Lung (tissue), 17 donors: ENCODE measurements at places on chromosomes 2 and 18. TPM values are rescaled to one million over a fixed set of nuclear protein-coding genes. Genes with fewer than 3 reads are reported as not detected.

- no peaks in the 10 kb centered on the region for H3K27me3 ChIP-seq
- DNase-seq: no peak
- no peak overlapping the region for H3K27ac ChIP-seq
Observed at GRCh38 chr2:96894151-96894531, 24.3 kb upstream of the SEMA4C start.

DNA sequence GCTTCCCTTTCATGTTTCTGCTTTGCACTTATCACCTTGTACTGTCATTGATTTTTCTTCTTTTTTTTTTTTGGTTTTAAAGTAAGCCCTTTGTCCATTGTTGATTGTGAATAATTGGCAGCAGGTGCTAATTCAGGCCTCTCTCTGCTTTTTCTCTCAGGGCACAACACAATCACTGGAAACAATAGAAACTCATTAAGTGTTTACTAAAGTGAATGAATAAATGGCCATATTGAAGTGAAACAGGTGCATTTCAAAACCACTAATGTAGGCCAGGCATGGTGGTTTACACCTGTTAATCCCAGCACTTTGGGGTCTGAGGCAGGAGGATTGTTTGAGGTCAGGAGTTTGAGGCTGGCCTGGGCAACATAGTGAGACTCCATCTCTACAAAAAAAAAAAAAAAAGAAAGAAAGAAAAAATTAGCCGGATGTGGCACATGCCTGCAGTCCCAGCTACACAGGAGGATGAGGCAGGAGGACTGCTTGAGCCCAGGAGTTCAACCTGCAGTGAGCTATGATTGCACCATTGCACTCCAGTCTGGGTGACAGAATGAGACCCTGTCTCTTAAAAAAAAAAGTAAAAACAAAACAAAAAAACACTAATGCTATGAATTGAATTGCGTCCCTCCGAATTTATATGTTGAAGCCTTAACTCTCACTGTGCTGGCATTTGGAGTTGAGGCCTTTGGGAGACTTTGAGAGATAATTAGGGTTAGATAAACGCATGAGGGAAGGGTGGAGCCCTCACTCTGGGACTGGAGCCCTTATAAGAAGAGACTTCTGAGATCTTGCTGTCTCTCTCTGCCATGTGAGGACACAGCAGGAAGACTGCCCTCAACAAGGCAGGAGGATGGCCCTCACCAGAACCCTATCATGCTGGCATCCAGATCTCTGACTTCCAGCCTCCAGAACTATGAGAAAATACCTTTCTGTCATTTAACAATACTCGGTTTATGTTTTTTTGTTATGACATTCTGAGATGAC, 19.9 kb downstream of the SLC38A11 start:
- H3K4me3 ChIP-seq: no peak overlapping the region
- no peak for DNase-seq
- H3K27ac ChIP-seq: no peak overlapping the region
- no peaks in the 10 kb centered on the region for H3K4me1 ChIP-seq
- no peaks in the 10 kb centered on the region for H3K36me3 ChIP-seq

GRCh38 chr2:154692927-154693326, 5.6 kb upstream of the KCNJ3 start:
- DNase-seq: no peak
- no peaks in the 10 kb centered on the region for H3K27me3 ChIP-seq
- H3K4me1 ChIP-seq: no peaks in the 10 kb centered on the region
- no peak overlapping the region for H3K4me3 ChIP-seq
- H3K36me3 ChIP-seq: no peaks in the 10 kb centered on the region

- DNase-seq: no peak
- no peaks in the 10 kb centered on the region for H3K4me1 ChIP-seq
- H3K27ac ChIP-seq: no peak overlapping the region
- no peak overlapping the region for H3K4me3 ChIP-seq
- no peaks in the 10 kb centered on the region for H3K36me3 ChIP-seq
- no peaks in the 10 kb centered on the region for H3K27me3 ChIP-seq
Observed at GRCh38 chr18:32908424-32908805, 135.6 kb upstream of the KLHL14 start.

DNA sequence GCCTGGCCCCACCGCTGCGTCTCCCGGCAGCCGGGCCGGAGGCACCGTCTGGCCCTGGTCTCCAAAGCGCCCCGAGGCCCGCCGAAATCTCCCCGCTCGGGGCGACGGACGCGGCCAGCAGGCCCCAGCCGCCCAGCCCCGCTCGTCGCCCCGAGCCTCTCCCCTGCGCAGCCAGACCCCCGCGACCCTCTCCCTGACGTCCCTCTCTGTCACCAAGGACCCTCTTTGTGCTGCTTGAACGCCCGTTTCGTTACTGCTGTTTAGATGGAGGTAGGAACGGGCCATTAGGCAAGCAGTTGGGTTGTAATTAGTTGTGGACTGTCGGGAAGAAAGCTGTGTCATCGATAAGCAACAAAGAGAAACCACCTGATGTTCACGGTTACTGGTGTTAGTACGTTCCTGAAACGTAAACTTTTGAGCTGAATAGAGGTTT, 686 bp downstream of the UBXN4 start:
- peak overlapping the region; percentile 99 for H3K27ac ChIP-seq
- no peaks in the 10 kb centered on the region for H3K36me3 ChIP-seq
- peaks cover 2% of the 10 kb centered on the region for H3K4me1 ChIP-seq
- DNase-seq: peak; percentile 84

The SCYGR1 gene
- polyA plus RNA-seq: not detected
